Stimulated activated CD4-positive, alpha-beta T cell treated with anti-CD3 and anti-CD28 coated beads, Interleukin-4, amount 100 ng/mL, for 24 hours (primary cell): ENCODE measurements at places on chromosomes 5 and 9.

- DNase-seq, result no peak
These were observed 11.2 kb downstream of the MVB12B start for GRCh38 chr9:126337729-126338372.

DNA sequence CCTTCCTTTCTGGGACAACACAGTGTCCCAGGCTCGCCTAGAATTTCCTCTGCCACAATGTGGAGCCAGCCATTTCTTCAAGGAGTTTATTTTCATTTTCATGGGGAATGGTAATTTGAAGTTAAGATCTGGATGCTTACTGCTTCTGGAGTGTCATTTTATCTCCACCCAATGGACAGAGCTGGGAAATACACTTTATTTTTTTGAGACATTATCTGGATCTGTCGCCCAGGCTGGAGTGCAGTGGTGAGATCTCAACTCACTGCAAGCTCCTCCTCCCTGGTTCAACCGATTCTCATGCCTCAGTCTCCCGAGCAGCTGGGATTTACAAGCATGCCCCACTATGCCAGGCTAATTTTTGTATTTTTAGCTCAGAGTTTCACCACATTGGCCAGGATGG, 12.7 kb upstream of the THG1L start:
- peak; percentile 18 for DNase-seq

DNA sequence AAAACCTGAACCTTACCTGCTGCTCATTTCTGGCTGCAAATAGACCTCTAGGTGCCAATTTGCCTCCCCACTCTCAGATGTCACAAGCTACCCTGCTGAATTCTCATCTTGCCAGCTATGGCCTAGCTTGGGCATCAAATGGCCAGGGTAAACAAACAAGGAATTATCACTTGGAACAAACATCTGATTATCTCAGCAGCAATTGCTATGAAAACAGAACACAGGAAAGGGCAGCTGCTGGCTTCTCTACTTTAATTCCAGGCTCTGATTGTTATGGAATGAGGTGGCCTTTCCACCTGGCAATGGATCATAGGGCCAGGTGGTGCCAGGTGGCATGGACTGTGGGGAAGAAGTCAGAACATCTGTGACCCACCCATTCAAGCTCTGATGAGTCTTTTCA, 505.1 kb downstream of the TLR4 start:
- no peak for DNase-seq

- DNase-seq, result no peak
These were observed 43.4 kb upstream of the SH3PXD2B start for GRCh38 chr5:172497591-172498255.
